ENCODE measurements at places on chromosomes 2 and 18.

GRCh38 chr2:177806025-177806424, 266.6 kb downstream of the PDE11A start:
- DNase-seq: no peak

DNA sequence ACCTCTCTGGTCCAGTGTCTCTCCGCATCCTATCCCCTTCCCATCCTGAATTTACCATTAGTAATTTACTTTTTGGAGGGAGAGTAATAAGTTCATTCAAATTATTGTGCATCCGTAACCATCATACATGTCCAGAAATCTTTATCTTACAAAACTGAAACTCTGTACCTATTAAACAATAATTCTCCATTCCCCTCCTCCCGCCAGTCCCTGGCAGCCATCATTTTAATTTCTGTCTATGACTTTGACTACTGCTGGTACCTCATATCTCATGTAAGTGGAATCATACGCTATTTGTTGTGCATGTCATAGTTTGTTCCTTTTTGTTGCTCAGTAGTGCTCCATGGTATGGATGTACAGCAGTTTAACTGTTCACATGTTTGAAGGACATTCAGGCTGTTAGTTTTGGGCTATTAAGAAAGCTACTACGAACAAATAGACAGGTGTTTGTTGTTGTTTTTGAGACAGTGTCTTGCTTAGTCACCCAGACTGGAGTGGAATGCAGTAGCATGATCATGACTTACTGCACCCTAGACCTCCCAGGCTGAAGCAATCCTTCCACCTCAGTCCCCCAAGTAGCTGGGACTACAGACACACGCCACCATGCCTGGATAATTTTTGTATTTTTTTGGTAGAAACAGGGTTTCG, 2.0 kb downstream of the LIMS1 start:
- no peak for DNase-seq

DNA sequence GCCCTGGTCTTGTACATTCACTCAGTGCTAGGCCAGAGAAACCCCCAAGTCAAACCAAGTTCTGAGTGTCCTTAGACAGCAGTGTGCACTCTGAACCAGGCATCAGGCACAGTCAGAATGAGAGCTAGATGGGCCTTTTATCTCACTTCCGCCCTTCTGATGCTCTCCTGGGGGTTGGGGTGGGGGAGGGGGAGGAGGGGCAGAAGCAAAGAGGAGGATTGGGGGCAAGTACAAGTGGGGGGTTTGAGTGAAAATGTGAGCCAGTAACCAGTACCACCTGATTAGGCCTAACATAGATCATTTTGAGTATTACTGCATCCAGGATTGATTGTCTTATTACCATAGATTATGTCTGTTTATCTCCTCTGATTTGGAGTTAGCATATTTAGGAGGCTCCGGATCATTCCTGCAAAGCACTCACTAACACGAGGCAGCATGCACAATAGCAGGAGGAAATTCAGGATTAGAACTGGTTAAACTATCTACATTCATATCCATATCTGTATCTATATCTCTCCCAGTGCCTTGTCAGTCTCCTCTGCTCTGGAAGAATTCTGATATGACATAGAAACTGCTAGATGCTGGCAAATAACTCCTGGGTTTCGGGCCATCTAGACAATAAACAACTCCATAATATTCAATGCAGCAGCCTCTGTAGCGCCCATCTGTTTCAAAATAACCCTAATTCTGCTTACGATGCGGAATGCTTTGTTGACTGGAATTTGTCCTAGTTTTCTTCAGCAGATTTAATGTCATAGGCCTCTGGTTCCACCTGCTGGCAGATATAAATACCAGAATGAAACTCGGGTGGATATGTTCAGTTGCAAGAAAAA, 149.1 kb downstream of the RHBDD1 start:
- no peak for DNase-seq

GRCh38 chr2:236569573-236569973, at the start of gene ACKR3:
Gene ACKR3, plus strand, starts transcription at chr2:236569825. Its CDS starts 10,641 bp downstream, at chr2:236580466.
- DNase-seq: peak; percentile 73

DNA sequence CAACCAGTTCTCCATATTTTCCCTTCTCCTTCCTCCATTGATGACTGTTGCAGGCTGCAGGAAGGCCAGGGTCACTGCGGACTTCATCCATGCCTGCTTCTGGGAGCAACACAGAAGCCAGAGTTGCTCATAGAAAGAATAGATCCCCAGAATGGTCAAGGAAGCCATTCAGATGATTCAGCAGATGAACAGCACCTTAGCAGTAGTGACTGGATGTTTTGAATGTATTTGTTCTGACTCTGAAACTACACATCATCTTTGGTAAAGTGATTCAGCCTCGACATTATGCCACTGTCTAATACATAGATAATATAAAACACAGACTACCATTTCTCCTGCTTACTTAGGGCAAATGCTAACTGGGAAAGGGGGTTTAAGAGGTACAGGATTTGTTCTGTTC, 411.6 kb downstream of the RND3 start:
- no peak for DNase-seq

DNA sequence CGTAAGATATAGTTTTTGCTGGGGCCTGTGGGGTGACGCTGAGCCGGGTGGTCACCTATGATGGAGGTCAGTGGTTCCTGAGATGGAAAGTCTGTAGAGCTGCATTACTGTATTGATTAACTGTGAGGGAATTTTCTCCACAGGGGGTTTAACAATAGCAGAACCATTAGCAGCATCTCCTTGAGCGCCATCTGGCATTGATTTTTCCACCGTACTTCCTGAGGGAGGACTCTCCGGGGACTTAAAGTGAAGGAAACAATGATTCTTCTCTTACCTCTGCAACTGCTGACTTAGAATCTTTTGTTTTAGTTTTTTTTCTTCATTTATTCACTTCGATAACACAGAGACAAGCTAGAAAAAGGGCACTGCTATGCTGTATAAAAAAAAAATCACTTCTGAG, 22.6 kb upstream of the RNF125 start:
- no peak for DNase-seq

DNA sequence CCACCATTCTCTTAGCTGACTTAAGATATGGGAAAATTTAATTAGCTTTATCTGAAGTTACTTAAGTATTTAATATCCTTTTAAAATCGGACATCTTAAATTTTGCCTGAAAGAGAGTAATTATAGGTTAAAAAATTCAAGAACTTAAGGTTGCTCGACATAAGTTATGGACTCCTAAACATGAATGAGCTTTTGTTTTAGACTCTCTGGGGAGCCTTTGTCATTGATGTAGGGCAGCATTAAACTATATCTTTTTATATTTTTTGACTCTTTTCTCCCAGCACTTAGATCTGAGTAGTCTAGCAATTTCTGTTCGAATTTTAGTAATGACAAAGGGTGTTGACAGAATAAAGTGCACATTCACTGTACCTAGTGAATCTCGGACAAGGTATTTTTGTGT, 4.7 kb downstream of the PHLPP1 start:
- DNase-seq: no peak

GRCh38 chr2:109637749-109638570, 23.8 kb downstream of the SOWAHC start:
- no peak for DNase-seq

DNA sequence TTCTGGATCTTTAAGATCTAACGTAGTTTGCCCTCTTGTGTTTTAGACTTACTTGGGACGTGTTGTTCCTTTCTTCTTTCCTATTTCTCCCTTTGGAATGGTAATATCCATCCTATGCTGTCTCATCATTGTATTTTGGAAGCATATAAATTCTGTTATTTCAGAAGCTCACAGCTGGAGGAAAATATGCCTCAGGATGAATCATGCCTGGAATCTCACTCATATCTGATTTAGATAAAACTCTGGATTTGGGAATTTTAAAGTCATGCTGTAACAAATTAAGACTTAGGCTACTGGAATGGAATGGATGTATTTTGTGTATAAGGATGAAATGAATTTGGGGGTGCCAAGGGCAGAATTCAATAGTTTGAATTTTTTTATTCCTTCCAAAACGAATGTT, 245.2 kb upstream of the GULP1 start:
- no peak for DNase-seq

DNA sequence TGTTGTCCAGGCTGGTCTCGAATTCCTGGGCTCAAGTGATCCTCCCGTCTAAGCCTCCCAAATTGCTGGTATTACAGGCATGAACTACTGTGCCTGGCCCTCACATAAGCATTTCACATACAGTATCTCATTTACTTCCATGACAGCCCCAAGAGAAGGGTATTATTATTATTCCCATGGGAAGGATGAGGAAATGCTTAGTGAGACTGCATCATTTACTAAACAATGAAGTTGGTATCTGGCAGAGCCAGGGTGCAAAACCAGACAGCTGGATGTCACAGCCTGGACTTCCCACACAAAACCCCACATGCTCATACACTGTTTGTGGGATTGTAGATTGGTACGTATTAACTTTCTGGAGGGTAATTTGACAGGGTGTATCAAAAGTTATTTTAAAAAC, 29.9 kb downstream of the DAPL1 start:
- DNase-seq: no peak

- no peak for DNase-seq
Measured at GRCh38 chr2:65518751-65519150, 86.4 kb upstream of the SPRED2 start.

DNA sequence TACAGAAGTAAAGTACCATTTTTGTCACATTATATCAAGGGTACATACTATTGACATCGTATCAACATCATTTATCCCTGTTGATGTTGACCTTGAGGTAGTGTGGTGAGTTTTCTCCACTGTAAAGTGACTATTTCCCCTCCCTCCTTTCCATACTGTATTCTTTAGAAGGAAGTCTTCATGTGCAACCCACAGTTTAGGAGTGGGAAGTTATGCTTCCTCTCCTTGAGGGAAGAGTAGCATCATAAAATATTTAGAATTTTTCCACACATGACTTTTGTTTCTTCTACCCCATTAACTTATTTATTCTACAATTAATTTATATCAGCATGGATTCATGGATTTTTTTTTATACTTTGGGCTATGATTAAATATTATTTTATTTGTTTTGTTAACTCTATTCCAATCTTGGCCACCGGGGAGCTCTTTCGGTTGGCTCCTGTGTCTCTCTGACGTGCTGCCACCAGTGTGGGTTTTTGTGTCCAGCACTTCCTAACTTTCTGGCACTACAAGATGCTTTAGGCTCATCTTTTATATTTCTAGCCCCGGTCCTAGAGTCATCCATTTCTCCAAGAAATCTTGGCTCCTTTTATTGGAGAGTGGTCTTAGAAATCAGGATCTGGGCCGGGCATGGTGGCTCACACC, 19.0 kb downstream of the AQP12B start:
- no peak for DNase-seq

DNA sequence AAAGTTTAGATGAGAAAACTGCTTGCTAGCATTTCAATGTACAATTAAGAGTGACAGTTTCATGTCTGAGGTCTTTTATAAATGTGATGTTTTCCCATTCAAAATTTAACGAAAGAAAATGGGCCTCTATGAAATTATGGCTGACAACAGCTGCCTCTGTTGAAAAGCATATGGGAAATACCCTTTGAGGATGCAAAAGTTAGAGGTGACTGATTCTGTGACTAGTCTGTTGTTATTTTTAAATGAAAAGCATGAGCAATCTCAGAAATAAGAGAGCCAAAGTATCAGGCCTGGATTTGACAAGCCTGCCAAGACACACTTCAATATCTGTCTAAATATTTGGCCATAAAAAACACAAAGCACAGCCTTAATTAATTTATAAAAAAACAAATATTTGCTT, 580.8 kb downstream of the ERBB4 start:
- no peak for DNase-seq

DNA sequence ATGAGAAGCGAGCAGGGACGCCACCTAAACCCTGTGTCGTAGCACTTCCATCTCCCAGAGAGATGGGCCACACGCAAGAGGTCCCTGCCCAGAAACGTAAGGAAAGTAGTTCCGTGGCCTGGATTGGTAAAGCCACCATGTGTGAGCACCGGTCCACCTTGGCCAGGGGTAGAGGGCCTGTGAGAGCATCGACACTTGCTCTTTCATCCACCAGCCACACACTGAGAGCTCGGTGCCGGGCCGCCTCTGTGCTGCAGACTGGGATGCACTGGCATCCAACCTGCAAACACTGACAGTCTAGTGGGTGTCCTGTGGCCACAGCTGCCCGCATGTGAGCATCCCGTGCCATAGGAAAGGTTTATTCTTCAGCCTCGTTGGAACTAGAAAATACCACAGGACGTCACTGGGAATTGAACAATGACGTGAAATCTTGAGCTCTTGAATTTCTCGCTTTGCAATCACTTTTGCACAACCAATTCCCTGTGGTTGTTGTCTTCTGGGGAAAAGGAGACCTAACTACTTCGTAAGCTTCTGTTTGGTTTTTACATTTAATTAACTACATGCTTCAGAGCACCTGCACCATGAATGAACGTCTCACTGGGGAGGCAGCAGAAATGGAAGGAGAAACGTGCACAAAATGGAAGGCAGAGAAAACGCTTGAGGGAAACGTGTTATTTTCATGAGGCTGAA, 212.0 kb upstream of the RAB6C start:
- no peak for DNase-seq

DNA sequence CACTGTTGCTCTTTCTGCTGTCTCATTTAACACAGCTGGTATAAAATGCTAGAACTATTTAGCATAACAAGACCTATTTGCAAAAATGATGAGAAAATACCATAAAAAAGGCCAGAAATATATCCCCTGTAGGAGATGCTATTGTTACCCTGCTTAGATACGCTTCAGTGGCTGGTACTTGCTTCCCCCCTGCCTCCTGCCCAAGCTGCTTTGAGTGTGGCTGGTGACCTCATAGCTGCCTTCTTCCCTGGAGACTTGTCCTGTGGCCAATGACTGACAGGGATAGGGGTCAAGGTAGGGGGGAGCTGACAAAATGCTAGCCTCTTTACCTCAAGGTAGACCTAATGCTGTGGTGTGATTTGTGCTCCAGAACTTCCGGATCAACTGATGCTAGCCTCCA, 150.2 kb upstream of the ZEB2 start:
- DNase-seq: no peak

- DNase-seq: no peak
Measured at GRCh38 chr2:237616734-237617586, 10.4 kb upstream of the LRRFIP1 start.

GRCh38 chr18:5646739-5647138, 102.9 kb upstream of the EPB41L3 start:
- DNase-seq: no peak

GRCh38 chr2:89767572-89768435, 1076.3 kb downstream of the RPIA start:
- DNase-seq: no peak

DNA sequence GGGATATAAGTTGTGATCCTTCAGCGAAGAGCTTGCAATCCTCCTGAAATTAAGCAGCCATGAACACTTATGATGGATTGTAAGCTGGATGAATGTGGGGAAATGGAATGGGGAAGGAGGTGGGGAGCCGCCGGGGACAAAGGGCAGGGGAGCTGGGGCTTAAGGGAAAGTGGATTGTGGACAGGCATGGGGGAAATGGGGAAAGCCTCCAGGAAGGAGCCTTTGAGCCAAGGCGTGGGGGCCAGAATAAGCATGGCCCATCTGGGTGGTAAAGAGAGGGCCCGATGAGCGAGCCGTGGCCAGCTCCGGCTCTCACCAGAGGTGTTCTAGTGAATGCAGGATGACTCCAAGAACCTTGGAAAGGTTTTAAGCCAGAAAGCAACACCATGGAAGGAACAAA, 124.0 kb downstream of the SMAD7 start:
- DNase-seq: no peak
